ENCODE measurements at places on chromosomes 4 and X. TPM values are rescaled to one million over a fixed set of nuclear protein-coding genes. Genes with fewer than 3 reads are reported as not detected.

CSN1S1 gene
- total RNA-seq, result not detected

CENPE gene
- total RNA-seq, result 50.8 TPM

TRAPPC11 gene
- 32.1 TPM for total RNA-seq

MGST2 gene
- total RNA-seq, result 62.4 TPM

DNA sequence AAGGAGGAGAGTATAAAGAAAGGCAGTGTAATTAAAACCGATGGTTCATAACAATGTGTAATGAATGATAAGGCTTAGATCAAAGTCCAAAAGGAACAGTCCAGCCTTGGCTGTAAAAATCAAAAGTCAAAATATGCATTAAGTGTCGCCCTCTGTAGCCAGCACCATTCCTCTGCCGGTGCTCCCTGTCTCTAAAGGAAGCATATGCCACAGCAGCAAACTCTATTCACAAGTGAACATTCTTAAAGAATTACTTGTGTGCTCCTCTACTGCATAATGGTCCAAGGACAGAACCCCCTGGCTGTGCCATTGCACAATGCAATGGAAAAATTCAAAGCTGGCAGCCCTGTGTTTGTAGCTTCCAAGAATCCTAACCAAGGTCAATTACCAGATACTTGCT, 16.3 kb upstream of the MBNL3 start:
- DNase-seq, result no peak

DNA sequence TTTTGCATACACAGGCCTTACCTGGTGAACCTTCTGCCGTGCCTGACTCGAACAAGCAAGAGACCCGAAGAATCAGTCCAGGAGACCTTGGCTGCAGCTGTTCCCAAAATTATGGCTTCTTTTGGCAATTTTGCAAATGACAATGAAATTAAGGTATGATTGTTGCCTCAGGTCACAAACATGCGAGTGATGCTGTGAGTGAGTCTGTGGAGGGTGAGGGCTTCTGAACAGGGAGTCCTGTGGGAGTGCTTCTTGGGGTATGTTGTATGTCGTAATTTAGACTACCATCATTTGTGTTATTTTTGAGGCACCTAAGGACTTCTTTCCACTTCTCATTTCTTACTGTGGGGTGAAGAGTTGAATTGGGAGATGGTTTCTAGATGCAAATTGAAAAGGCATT, 32.8 kb downstream of the HTT start:
- DNase-seq, result no peak

- no peak for DNase-seq
Measured at GRCh38 chrX:25002661-25003020, 13.1 kb downstream of the ARX start.

GRCh38 chr4:83025563-83025962, 9.4 kb upstream of the COPS4 start:
- no peak for DNase-seq
